T-helper 9 cell (primary cell): ENCODE measurements at places on chromosomes 5 and 9.

- no peak for DNase-seq
Measured at GRCh38 chr5:52269859-52270258, 517.9 kb upstream of the ITGA1 start.

- DNase-seq, result no peak
Measured at GRCh38 chr5:128409166-128409800, 128.8 kb downstream of the FBN2 start.

GRCh38 chr5:83899326-83899970, 178.8 kb upstream of the HAPLN1 start:
- DNase-seq, result no peak

GRCh38 chr5:134649163-134649835, 714 bp downstream of the SEC24A start:
- no peak for DNase-seq

GRCh38 chr5:168176251-168176650, 115.2 kb upstream of the WWC1 start:
- no peak for DNase-seq
